ENCODE measurements at places on chromosomes 4 and X.
A peak's percentile ranks its signal among the peaks of the same experiment; 100 is the strongest.

DNA sequence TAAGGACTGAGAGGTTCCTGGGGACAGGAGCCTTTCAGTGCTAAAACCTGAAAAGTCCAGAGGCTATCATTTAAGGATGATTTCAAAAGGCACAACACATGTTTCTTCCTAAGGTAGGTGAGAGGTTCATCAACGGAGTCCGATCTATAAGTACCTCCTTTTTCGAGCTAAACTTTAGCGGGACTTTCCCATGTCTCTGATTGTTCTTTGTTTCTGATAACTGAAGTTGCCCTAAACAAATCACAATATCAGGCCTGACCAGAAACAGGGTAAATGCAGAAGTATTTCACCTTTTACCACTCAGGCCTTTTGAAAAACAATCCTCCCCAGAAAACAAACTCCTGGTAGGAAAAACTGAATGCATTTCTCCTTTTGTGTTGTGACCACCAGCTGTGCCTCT is 17.6 kb downstream of the PIR start:
- no peak for DNase-seq

DNA sequence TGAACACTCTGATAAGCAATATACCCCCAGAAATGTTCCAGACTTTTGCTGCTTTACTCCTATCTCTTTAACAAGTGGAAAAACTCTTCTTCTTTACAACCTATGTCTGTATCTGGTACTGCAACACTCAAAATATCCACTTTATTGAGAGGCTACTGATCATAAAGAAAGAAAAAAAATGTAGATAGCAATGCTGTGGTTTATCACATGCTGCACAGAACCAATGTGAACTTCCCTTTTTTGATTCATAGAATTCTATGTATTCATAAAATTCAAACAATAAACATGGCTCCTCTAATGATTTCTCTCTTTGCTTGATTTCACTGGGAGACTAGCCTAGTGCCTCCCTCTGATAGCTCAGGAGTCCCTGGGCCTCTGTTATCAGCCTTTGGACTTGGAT is 223.5 kb downstream of the ZNF674 start:
- no peak for DNase-seq

DNA sequence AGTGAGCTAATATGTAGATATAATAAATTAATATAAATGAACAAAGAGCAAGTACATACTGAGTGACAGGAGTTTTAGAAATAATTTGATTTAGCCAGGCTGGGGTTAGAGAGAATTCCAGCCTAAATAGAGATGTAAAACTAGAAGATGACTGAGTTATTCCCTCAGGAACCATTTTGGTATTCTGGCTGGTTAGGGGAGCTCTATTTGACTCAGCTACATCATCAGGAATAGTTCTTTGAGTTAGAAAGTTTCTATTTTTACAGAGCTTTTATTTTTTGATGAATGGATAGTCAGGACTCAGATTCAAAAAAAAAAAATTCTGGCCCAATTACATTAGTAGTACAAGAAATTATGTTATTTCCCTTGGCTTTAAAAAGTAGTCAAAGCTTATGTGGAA is 180.4 kb upstream of the MID1 start:
- no peak for DNase-seq

DNA sequence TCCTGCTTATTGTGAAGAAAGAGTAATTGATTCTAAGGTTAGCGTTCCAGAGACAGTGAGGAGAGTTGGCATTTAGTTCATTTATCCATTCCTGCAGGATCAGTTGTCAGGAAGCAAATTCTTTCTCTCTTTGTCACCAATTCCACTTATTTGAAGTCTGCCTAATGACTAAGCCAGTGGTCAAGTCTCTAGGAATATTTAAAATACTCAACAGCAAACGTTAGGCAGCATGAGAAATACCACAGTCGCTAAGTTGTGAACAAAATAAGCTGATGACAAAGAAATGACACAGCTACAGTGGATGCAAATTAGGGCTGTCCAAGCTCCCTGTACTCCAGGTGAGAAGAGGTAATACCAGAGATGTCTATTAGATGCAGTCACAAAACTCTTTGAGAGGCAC is 6.6 kb upstream of the MAGEB17 start:
- no peak for DNase-seq

DNA sequence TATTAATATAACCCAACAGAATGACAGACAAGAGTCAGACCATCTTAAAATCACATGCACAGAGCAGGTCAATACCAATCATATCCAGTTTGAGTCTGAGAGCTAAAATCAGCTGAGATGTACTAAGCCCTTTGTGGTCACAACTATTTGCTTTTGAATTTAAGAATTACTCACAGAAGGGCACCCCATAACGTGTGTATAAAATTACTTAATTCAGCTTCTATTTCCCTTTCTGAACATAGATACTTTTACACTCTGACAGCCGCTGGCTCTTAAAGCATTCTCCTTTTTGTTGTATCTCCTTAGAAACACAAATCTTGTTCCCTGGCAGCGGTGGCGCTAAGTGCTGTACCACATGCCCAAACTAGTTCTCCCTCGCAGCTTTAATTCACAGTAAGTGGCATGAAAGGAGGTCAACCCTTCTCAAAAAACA is 14.8 kb upstream of the PPARGC1A start:
- no peak for DNase-seq

- no peak for DNase-seq
Measured at GRCh38 chr4:68299492-68300457, 50.1 kb downstream of the YTHDC1 start.

- peak; percentile 20 for DNase-seq
Measured at GRCh38 chr4:71004281-71004851, 10.9 kb downstream of the DCK start.

GRCh38 chr4:102454981-102455685 is 46.0 kb upstream of the NFKB1 start:
- DNase-seq = no peak

DNA sequence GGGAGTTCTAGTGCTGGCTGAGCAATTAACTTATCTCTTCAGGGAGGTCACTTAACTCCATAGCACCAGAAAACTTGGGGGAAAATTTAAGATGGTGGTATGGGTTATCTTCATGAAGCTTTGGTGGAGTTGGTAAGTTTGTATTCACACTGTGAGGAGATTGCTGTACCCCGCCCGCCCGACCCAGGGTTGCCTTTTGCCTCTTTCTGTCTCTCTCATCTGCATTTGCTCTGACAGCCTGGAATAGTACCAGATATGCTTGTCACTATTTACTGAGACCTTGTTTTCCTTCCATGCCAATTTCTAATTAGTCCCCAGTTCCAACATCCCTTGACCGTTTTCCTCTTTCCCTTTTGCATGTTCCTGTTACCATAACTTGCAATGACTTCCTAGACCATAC is 33.1 kb upstream of the ARHGEF9 start:
- no peak for DNase-seq

Measured in SK-N-DZ (cell line).